ENCODE measurements at places on chromosomes 16 and 17. TPM values are rescaled to one million over a fixed set of nuclear protein-coding genes. Genes with fewer than 3 reads are reported as not detected.

The FADS6 gene
- total RNA-seq = not detected

The CAVIN1 gene
- total RNA-seq = 464 TPM

The KCNG4 gene
- not detected for total RNA-seq

The CDH1 gene
- 4.3 TPM for total RNA-seq

The FOXN1 gene
- not detected for total RNA-seq

The C1QTNF1 gene
- 3.1 TPM for total RNA-seq

The ICAM2 gene
- not detected for total RNA-seq

The CPSF4L gene
- total RNA-seq = not detected

The GJC1 gene
- 9.3 TPM for total RNA-seq

The TP53TG3C gene
- total RNA-seq = not detected

The SLC5A11 gene
- not detected for total RNA-seq

The TEX14 gene
- total RNA-seq = under 0.01 TPM

The G6PC1 gene
- not detected for total RNA-seq

The SLC9A5 gene
- 0.33 TPM for total RNA-seq

The MYO15A gene
- 2.1 TPM for total RNA-seq

The AHSP gene
- total RNA-seq = not detected

The TSNAXIP1 gene
- 0.11 TPM for total RNA-seq

The GAN gene
- 13.0 TPM for total RNA-seq

The USH1G gene
- 0.22 TPM for total RNA-seq

The TLCD3B gene
- not detected for total RNA-seq

The WNT9B gene
- not detected for total RNA-seq

The CRYM gene
- not detected for total RNA-seq

The RAB40B gene
- total RNA-seq = 25.5 TPM

The PARN gene
- 27.1 TPM for total RNA-seq

The SCRN2 gene
- 42.1 TPM for total RNA-seq

The C17orf78 gene
- not detected for total RNA-seq

The KRT20 gene
- not detected for total RNA-seq

The IL21R gene
- total RNA-seq = not detected
